ENCODE measurements at places on chromosomes 12 and 14.

- no peak for DNase-seq
Observed at GRCh38 chr12:44477331-44477980, 398.7 kb downstream of the NELL2 start.

DNA sequence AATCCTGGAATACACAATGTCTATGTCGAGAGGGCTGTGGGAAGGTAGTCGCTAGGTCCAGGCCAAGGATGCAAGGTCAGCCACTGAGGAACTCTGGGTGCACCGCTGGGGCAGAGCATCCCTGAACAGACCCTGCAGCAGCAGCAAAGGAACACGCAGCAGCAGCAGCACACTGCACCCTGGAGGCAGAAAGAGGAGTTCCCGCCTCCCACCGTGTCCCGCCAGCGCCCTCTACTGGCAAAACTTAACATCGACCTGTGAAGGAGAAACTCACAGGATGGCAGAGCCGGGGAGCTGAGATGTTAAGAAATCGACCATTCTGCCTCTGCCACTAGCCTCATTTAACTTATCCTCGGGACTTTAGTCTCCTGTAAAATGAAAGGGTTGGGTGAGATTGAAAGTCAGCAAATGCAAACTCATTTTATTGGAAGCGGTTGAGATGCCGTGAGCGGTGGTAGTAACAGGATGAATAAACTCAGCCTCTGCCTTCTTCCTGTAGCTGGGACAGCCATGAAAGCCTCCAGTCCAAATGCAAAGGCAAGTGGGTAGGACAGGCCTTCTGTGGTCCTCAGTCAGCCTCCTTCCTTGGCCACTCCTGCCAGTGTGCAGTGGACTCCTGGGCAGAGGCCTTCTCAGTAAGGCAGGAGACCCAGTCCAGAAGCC lies 45.6 kb downstream of the STAB2 start:
- DNase-seq, result peak; percentile 64

GRCh38 chr14:100155756-100156616 lies 3.5 kb downstream of the DEGS2 start:
- DNase-seq, result no peak

DNA sequence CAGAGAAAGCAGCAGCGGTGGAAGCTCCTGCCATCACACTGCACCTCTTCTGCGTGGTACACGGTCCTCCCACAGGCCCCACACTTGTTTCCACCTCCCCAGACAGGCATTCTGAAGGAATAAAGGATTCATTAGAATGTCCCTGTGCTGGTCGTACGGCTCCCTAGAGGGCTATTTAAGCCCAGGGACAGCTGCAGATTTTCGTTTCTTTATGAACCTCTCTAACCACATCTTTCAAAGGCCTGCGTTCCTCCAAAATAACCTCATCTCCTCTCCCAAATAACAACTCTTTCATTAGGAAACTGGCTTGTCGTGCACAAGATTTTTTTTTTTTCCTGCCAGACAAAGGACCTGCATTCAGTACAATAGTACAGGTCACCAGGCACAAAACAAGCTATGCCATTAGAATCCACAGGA lies 12.7 kb downstream of the CSRP2 start:
- no peak for DNase-seq

DNA sequence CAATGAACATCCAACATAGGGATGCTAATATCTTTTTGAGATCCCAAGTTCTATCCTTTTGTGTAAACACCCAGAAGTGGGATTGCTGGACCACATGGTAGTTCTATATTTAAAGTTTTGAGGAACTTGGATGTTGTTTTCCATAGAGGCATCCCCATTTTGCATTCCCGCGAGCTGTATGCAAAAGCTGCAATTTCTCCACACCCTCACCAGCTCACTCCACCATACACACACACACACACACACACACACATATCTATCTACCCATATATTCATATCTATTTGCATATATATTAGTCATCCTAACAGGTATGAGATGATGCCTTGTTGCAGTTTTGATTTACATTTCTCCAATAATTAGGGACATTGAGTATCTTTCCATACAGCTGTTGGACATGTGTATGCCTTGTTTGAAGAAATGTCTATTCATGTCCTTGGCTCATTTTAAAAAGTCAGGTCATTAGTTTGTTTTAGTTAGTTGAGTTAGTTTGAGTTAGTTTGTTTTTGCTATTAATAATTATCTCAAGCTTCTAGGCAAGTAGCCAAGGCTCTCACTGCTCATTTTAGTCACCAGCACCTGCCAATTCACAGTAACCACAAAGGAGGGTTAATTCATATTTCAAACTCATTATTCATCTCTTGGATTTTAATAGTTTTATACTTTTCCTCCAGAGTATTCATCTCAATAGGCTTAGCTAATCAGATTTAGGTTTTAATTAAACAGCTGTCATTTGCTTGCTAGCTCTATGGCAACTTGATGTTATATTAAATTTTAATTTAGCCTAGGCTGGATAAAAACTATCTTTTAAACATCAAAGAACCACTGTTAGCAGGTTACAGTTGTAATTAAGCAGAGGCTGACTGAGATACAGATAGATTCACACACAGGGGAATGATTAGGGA lies 1435.9 kb upstream of the TMEM132C start:
- DNase-seq, result no peak

- no peak for DNase-seq
Observed at GRCh38 chr12:26740991-26741390, 92.0 kb downstream of the ITPR2 start.

DNA sequence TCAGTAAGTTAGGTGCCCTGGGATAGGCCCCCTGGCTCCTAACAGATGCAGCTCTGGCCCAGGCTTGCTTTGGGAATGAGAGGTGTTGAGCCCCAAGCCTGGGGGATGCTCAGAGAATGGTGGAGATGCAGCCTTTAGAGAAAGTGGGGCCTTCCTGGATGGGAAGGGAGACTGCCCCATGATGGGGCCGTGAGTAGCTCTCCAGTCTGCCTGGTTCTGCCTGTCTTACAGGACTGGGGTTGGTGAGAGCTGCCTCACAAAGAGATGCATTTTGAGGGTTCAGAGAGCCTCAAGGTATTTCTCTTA lies 523 bp upstream of the VRTN start:
- DNase-seq, result no peak

DNA sequence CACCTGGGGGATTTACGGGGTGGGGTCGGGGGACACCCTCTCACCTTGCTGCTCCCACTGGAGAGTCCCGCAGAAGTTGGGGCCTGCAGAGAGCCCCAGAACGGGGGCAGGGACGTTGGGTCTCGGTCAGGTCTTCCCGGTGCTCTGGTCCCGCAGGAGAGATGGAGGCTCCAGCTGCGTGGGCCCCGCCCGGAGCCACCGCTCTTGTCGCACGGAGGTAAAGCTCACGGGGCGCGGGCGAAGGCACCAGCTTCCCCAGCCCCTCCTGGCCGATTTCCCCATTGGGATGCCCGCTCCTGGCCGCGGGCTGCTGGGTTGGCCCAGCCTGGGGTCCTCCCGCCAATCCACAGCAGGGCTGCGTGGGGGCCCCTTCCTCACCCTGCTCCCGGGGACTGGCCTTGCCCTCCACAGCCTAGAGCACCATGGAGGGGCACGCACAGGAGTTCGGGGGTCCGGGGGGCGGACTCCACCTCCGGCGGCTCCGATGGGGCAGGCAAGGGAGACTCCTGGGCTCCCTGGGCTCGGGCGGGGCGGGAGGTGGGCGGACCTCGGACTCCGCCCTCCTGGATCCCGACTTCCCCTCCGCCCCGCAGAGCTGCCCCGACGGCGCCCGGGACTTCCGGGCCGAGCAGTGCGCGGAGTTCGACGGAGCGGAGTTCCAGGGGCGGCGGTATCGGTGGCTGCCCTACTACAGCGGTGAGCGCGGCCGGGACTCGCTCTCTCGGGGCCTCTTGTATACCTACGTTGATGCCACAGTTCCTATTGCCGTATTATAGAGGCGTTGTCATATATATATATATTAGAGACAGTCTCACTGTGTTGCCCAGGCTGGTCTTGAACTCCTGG lies 8.4 kb downstream of the PAPLN start:
- DNase-seq, result peak; percentile 55

DNA sequence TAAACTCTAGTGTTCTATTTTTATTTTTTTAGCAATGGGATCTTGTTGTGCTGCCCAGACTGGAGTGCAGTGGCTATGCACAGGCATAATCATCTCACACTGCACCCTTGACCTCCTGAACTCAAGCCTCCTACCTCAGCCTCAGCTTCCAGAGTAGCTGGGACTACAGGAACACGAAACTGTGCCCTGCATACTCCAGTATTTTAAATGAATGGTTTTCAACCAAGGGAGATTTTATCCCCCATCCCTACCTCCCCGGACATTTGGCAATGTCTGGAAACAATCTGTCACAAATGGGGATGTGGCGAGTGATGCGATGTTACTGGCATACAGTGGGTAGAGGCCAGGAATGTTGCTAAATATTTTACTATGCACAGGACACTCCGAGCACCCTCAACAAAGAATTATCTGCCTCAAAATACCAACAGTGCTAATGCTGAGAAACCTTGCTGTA lies 2.1 kb downstream of the CBX5 start:
- DNase-seq, result no peak

DNA sequence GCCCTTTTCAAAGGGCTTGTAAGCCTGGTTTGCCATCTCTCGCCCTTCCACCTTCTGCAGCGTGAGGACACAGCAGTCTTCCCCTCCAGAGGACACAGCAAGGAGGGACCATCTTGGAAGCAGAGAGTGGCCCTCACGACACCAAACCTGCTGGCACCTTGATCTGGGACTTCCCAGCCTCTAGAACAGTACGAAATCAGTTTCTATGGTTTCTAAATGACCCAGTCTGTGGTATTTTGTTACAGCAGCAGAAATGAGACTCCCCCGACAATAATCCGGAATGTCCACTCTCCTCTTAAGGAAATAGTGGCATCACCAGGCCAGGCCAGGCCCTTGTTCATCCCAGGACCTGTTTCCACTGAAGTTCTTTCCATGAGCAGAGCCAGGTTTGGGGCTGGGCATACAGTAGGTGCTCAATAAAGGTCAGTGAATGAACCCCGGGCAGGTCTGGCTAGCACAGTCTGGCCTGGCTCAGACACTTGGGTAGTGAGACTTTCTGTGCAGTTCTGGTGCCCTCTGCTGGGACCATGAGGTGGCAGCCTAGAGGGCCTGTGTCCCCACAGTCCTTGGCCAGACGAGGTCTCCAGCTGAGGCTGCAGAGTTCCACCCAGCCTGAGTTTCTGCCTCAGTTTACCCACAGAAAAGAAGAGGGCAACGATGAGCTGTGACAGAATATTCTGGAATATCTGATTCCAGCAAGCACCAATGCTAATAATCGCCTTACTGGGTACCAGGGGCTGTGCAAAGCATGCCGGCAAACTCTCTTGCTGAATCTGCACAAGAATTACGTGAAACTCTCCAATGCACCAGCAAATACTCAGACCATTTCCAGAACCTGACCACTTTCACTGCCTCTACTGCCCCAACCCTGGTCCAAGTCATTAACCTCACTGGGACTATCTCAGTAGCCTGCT lies 14.0 kb downstream of the ABCB9 start:
- peak; percentile 68 for DNase-seq

DNA sequence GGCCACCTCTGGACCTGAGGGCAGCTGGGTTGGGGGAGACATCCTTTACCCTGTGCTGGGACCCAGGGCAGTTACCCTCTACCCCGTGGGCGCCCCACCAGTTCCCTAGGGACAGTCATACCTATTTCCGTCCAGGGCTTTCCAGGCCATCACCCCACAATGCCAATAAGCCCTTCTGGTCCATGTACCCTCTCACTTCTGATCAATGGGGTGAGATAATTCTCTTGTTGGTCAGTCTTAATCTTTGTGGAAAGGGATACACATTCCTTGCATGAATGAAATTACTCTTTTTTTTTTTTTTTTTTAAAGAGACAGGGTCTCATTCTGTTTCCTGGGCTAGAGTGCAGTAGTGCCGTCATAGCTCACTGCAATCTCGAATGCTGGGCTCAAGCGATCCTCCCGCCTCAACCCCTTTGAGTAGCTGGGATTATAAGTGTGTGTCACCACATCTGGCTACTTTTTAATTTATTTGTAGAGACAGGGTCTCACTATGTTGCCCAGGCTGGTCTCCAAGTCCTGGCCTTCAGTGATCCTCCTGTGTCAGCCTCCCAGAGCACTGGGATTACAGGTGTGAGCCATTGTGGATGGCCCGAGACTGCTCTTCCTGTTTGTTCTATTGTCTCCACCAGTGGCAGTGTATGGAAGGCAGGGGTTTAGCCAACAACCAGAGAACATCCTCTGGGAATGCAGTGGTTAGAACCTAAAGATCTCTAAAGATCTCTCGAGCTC lies 46.3 kb upstream of the STON2 start:
- no peak for DNase-seq

GRCh38 chr14:73771848-73772638 lies 57.9 kb upstream of the PNMA1 start:
- DNase-seq, result peak; percentile 85

DNA sequence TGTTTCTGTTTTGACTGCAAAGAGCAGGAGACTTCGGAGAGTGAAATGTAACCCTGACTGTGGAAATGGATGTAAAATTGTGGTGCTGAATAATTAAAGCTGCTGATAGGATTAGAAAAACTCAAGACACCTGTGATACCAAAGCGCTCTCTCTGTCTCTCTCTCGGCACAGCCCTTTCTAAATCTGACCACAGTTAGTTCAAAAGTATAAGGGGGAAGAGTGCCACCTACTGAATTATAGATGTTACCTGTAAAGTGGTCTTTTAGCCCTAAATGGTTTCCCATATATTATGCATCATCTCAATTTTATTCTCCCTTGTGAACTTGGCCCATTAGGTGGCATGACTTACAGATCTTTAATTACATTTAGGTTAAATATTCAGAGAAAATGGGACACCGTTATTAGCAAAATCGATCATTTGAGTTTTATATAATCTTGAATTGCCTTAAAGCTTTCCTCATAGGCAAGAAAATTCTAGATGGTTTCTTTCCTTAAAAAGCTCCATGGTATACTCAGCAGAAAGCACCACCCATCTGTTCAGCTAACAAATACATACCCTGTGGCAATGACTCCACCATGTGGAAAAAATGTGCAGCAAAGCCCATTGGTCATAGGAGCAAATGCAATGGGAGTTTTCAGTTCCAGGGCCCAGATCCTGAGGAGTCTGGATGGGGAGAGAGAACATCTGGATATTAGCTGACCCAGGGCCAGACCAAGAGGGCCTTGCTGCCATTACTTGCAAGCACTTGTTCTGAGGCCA lies 18.1 kb downstream of the RFC5 start:
- no peak for DNase-seq

DNA sequence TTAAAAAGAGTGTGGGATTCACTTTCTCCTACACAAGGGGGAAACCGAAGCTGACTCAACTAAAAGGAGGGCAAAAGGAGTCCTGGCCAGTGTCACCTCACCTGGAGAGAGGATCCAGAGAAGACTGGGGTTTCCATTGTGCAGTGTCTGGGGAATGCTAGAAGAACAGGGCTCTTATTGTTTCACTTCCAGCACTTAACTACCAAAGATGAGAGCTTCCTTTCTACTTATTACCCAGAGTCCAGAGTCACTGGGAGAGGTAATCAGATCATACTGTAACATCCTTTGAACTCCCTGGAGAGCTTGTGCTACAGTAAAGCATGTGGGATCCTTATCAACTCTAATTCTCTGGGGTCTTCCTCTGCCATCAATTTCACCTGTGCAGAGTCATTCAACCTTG lies 148.4 kb upstream of the BCL2L14 start:
- no peak for DNase-seq

- no peak for DNase-seq
Observed at GRCh38 chr12:26473291-26473690, 277.9 kb downstream of the SSPN start.

- DNase-seq, result no peak
Observed at GRCh38 chr12:44155358-44155757, 319.5 kb downstream of the TMEM117 start.

Data from stimulated activated naive CD8-positive, alpha-beta T cell treated with anti-CD3 and anti-CD28 coated beads, Interleukin-15, amount 100 ng/mL, for 72 hours (primary cell).